ENCODE measurements at places on chromosomes 16 and 17.
A peak's percentile ranks its signal among the peaks of the same experiment; 100 is the strongest.

DNA sequence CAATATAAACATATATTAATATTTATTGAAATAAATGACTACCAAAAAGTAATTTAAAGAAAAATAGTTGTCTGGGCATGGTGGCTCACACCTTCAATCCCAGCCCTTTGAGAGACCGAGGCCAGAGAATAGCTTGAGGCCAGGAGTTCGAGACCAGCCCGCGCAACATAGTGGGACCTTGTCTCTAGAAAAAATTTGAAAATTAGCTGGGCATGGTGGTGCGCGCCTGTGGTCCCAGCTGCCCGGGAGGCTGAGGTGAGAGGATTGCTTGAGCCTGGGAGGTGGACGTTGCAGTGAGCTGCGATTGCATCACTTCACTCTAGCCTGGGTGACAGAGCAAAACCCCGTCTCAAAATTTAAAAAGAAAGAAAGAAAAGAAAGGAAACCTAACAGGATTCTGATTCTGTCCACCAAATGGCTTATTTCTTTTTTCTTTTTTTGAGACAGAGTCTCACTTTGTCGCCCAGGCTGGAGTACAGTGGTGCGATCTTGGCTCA, 3.4 kb upstream of the BPTF start:
- DNase-seq, result no peak

DNA sequence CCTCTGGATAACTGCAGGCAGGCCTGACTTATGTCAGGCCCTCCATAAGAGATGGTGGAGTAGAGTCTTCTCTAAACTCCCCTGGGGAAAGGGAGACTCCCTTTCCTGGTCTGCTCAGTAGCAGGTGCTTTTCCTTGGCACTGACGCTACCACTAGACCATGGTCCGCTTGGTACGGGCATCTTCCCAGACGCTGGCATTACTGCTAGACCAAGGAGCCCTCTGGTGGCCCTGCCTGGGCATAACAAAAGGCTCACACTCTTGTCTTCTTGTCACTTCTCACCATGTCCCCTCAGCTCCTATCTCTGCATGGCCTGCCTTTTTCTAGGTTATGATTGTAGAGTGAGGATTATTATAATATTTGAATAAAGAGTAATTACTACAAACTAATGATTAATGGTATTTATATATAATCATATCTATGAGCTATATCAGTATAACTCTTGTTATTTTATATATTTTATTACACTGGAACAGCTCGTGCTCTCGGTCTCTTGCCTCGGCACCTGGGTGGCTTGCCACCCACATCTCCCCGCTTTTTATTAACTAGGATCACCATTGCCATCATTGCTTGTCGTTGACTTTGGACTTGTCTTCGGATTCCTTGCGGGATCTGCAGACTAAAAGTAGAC, 59.8 kb upstream of the ARL4D start:
- peak; percentile 77 for DNase-seq

GRCh38 chr17:2400877-2401425, at the start of gene MNT:
Gene MNT, minus strand, starts transcription at chr17:2401060. Its CDS starts 348 bp downstream, at chr17:2400712.
- peak; percentile 93 for DNase-seq

- no peak for DNase-seq
Observed at GRCh38 chr17:1120596-1121441, 59.0 kb downstream of the ABR start.

GRCh38 chr17:43603321-43603720, 57.2 kb upstream of the ETV4 start:
- DNase-seq, result no peak

DNA sequence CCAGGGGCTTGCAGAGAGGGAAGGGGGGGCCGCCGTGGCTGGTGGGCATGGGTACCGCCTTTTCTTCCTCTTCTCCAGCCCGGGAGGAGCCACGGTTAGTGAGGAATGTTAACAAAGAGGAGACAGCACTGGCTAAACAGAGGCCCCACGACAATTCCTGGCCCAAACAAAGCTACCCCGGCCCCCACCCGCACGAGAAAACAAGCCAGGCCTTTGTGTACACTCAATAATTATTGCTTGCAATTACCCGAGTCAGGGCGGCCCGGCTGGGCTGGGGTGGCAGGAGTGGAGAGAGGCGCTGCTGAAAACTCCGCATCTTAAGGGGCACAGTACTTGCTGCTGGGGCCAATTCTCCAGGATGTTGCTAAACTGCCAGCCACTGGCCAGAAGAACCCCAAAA, 56.4 kb downstream of the IRX5 start:
- no peak for DNase-seq

- DNase-seq, result peak; percentile 60
Observed at GRCh38 chr17:61809816-61810392, 53.4 kb downstream of the BRIP1 start.

- no peak for DNase-seq
Observed at GRCh38 chr17:38898812-38899348, 26.5 kb upstream of the LASP1NB start.

GRCh38 chr17:35577830-35578196, 558 bp downstream of the PEX12 start:
- no peak for DNase-seq

DNA sequence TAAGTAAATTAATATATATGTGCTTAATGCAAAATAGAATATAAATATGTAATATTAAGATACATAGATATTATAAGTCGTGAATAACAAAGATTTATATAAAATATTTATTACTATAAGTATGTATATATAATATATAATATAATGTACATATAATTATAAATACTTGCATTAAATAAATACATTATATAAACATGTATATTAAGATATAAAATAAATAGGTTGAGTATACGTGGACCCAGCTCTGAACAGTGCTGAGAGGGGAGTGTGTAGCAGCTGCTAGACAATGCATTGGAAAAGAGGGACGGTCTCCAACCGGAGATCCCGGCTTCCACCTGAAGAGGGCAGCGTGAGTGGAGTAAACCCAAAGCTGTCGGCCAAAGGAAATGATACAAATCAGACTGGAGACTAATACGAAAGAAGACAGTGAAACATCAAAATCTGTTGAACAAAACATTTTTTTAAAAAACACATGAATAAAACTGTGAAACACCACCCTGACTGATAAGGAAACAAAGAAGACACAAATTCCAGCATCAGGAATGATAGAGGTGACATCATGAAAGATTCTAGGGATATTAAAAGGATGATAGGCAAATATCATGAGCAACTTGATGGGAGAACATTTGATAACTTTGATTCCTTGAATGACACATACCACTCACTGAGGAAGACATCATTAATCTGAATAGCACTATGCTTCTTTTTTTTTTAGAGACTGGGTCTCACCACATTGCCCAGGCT, 125.4 kb upstream of the CHMP6 start:
- DNase-seq, result peak; percentile 81

DNA sequence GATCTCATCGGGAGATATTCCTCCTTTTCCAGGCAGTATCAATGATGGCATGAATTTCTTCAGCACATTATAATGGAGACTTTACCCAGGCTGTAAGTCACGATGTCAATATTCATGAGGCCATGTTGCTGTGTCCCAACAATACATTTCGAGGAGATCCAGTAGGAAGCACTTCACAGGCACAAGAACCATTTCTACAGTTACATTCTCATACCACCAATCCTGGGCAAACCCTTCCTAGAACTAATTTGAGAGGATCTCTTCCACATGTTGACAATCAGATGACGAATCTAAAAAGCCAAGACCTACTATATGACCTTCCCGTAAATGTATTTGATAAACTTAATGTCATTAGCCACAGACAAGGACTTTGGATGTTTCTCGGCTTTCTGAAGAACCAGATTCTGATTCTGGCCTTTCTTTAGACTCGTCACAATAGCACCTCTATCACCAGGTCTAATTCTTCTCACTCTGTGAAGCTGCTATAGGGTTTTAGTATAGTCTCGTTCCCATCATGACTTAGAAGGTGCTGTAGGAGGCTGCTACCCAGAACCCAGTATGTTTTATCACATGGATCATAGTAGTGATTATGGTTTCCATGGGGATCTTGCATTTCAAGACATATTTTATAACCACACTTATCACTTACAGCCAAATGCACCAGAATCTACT, 40.2 kb downstream of the C16orf87 start:
- DNase-seq, result no peak

DNA sequence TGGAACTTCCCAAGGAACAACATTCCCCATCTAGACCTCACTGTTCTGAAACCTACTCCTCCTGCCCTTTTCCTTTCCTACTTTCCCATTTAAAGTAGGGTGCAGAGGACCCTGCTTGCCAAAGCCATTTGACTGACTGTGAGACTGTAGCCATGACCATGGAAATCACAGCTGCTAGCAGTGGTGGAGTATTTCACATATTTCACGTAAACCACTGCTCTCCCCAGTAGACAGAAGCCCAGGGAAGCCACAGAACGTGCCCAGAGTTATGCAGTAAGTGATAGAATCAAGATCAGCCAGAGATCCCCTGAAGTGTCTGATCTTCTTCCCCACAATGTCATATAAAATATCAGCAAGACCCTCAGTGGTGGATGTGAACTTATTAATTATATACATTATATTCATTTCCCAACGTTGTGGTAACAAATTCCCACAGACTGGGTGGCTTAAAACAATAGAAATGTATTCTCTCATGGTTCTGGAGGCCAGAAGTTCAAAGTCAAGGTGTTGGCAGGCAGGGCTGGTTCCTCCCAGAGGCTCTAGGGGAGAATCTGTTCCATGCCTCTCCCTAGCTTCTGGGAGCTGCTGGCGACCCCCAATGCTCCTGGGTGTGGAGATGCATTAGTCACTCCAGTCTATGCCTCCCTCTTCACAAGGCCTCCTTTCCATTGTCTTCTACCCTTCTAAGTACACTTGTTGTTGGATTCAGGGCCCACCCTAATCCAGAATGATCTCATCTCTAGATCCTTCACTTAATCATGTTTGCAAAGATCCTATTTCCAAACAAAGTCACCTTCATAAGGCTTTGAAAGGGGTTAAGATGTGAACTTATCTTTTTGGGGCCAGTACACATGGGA, 20.7 kb upstream of the PRM1 start:
- no peak for DNase-seq

DNA sequence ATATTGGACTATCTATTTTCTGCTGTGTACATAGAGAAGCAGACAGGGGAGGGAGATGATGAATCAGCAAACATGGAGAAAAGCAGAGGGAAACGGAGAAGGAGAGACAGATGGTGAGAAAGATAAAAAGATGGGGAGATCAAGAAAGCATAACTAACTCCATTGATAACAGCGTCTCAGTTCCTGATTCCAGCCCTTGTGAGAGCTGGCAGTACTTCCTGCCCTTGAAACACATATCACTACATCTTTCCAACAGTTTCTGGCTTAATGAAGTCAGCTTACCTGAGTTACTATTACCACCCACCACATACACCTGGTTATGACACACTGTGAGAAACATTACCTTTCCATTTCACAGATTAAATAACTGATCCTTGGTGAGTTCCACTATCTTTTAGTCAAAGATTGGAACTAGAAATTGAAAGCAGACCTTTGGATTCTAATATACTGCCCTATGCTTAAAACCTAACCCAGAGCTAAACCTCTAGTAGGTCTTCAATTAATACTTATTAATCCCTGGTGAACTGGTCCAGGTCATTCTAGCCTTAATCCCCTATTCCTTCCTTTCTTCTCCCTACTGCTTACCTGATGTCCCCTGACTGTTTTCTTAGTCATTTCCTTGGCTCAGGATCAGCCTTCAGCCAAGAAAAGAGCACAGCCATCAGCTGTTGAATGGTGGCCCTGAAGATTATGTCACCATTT, 346.6 kb upstream of the CCL2 start:
- DNase-seq, result no peak

DNA sequence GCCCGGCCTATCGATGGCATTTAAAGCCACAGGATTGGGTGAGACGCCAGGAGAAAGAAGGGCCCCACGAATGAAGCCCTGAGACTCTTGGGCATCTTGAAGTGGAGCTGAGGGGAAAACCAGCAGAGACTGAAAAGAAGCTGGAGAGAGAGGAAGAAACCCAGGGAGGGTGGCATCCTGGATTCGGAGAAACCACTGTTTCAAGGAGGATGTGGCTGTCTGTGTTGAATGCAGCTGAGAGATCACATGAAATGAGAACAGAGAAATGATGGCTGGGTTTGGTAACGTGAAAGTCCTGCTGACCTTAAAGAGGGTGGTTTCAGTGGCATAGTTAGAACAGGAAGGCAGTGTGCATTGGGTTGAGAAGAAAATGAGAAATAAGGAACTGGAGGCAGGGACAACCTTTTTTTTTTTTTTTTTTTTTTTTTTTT, 3.8 kb downstream of the TNFSF12 start:
- no peak for DNase-seq

DNA sequence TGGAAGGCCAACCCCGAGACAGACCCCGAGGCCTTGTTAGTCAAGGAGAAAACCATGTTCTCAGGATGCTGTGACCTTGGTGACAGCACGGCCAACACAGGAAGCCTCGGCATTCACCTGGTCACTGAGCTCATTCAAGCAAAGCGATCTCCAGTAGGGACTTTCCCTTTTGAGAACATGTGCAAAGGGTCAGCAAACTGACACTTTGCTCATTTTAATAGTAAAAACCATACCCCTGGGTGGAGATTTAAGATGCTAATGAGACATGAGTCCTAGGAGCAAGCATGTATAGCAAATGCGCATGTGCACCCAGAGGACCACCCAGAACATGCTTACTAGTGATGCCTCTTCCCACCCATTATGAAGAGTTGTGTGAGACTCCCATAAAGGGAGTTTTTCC, 5.7 kb upstream of the SULT1A2 start:
- DNase-seq, result no peak

- DNase-seq, result no peak
Observed at GRCh38 chr17:78905116-78905515, 2.1 kb upstream of the CEP295NL start.

DNA sequence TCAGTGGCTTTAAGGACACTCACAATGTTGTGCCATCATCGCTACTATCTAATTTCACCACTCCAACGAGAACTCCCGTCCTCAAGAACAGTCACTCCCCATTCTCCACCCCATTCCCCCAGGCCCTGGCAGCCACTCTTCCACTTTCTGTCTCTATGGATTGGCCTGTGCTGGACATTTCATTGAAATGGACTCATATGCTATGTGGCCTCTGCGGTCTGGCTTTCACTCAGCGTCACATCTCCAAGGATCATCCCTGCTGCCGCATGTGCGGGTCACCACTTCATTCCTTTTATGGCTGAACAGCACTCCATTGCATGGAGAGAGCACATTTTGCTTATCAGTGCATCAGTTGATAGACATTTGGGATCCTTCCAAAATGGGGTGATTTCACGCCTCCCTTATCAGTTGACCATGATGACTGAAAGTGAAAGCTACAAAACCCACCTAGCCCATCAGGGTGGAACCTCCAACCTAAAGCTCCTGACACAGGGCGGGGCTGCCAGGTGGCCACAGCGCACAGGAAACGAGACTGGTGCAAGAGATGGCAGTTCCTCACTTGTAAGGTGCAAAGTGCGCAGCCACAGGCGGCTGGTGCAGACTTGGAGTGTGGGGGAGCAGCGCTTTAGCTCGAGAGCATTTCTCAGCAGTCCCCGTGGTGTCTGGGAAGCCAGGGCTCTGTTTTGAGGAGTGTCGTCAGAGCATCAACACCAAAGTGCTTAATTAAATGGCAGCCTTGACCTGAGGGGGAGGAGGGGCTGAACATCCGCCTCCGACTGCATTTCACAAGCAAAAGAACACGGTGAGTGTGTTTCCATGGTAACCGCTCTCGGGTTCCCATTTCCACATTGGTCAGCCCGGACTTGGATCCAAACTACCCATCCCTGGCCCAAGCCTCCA, 23.8 kb downstream of the COTL1 start:
- DNase-seq, result no peak

GRCh38 chr17:20306924-20307323, 160.4 kb downstream of the LGALS9B start:
- DNase-seq, result no peak

All from NCI-H345 (cell line).